Kidney glomerular epithelial cell (primary cell): ENCODE measurements at places on chromosomes 7 and 10.

DNA sequence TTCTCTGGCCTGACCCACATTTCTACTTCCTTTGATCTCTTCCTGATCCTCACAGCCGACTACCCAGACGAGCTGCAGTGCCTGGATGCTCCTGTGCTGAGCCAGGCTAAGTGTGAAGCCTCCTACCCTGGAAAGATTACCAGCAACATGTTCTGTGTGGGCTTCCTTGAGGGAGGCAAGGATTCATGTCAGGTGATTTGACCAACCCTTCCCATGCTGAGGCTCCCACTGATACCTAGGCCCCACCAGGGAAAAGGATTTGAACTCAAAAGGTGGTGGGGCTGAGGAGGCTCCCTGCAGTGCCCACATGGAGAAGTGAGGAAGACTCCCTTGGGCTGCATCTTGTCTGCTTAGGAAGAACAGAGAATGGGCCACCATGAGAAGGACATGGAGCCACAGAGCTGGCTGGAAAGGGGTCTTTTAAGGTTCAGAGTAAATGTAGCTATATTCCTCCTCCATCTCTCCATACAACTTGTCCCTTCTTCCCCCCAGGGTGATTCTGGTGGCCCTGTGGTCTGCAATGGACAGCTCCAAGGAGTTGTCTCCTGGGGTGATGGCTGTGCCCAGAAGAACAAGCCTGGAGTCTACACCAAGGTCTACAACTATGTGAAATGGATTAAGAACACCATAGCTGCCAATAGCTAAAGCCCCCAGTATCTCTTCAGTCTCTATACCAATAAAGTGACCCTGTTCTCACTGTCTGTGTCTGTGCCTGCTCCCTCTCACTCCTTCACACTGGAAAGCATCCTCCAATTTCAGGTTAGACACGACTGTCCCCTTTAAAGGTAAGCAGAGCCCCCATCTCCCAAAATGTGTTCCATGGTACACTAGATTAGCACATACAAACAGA is 3.3 kb downstream of the PRSS1 start:
- DNase-seq, result no peak

DNA sequence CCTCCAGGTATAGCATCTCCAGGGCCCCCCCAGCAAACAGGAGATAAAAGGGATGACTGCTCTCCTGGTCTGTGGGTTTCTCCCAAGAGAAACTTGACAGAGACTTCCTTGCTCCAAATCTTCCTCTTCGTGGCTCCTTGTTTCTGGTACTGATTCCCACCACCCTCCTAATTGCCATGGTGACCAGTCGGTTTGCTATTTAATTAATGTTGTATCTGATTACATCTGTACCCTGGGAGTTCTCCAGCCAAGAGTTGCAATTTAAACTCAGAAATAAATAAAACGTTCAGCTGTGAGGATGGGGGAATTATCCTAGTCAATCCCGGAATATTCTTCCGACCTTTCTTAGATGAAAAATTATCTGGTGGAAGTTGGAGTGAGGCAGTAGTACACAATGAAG is 264.7 kb downstream of the PAXIP1 start:
- no peak for DNase-seq

DNA sequence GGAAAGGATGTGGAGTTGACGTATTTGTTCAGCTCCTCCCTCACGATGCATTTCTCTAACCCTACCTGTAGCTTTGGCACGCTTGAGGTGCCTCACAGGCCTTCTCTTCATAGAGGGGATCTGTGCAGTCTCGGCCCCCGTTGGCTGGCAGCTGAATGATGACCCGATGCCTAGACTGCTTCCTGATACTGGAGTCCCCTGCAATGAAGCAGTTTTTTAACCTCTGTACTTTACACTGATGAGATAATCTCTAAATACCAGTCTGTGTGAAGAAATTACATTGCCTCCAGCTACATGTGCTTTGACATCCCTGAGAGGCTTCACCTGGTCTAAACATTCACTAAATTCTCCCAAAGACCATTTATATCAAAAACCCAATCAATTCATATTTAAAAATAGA is 370.1 kb downstream of the THSD7A start:
- DNase-seq, result no peak

DNA sequence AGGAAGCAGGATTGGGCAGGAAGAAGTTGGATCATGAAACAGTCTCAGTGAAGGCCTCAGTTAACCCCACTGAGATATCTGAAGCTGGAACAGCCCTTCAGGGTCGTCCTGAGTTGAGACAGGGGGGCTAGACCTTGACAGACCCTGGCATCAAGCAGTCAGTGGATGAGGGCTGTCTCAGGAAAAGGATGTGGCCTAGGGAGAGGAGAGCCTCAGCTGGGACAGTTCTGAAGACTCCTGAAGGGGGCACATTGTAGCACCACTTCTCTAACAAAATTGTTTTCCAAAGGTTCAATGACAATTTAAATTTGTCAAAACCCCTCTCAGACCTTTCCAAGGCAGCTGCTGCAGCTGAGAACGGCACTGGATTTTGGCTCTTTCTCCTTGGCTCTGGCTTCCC is 15.8 kb upstream of the SLK start:
- no peak for DNase-seq

GRCh38 chr10:99579971-99580370 is 40.3 kb downstream of the SLC25A28 start:
- DNase-seq, result no peak

DNA sequence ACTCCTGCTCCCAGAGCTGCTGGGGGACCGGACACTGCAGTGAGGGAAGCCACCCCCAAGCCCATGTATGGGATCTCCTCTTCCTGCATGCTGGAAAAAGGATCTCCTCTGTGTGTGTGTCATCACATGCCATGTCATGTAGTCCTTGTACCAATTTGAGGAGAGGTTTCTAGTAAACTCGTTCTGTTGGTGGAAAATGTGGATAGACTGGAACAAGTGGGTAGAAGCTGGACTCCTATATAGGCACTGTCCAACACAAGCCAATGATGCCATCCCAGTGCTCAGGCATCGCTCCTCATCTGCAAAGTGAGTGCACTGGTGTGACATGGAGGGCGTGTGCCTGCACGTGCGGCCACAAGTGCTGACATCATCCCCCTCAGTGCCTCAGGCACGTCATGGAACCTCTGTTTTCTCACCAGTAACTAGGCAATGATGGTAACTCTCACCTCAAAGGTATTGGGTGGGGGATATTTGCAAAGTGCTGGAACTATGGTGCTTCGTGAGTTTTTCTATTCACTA is 19.3 kb downstream of the MYO1G start:
- no peak for DNase-seq

GRCh38 chr7:38736138-38736537 is 105.0 kb upstream of the AMPH start:
- no peak for DNase-seq

GRCh38 chr7:157609516-157609915 is 272.7 kb downstream of the DNAJB6 start:
- DNase-seq, result no peak

DNA sequence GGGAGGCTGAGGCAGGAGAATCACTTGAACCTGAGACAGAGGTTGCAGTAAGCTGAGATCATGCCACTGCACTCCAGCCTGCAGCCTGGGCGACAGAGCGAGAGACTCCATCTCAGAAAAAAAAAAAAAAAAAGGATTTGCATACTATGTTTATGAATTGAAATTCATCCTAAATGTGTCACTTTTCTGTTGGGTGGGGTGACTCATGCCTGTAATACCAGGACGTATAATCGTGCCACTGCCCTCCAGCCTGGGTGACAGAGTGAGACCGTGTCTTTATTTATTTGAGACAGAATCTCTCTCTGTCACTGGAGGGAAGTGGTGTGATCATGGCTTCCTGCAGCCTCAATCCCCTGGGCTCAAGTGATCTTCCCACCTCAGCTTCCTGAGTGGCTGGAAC is 5.8 kb downstream of the ZNF212 start:
- DNase-seq, result no peak

- no peak for DNase-seq
These were observed 12.0 kb upstream of the MAPK8 start for GRCh38 chr10:48294431-48294830.

DNA sequence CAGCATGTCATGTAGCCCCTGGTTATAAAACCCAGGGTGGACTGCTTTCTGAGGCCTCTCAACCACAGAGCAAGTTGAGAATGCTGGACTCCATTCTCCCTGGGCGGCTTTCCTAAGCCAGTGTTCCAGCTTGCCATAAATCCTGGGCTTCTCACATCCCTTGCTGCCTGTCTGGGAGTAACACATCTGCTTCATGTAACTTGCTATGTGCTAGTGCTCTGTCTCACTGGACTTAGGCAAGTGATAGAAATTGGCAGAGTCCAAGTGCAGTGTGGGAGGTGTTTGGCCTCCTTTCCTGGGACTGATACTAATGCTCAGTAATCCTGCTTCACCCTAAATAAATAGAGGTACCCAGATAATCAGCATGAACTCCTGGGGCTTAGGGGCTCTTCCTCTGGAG is 277.1 kb upstream of the POM121L12 start:
- DNase-seq, result no peak

GRCh38 chr10:70715853-70716795 is 43.8 kb downstream of the ADAMTS14 start:
- no peak for DNase-seq

DNA sequence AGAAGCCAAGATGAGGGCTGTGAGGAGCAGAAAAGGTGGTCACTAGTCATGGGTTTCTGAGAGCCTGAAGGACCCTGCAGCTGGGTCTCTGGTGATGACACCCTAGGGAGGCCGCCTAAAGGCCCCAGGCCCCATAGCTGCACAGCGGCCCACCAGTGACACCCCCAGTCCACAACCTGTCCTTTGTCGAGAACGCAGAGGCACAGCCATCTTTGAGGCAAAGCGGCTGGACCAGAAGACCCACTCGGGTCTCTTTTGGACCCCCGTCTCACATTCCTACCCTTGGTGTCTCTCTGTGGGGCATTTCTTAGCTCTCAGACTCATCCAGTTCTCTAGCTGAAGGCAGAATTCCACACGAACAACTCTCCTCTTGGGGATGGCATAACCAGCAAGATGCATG is 18.8 kb downstream of the JCAD start:
- DNase-seq, result no peak

GRCh38 chr7:129388333-129389098 is 45.7 kb upstream of the STRIP2 start:
- DNase-seq, result no peak

DNA sequence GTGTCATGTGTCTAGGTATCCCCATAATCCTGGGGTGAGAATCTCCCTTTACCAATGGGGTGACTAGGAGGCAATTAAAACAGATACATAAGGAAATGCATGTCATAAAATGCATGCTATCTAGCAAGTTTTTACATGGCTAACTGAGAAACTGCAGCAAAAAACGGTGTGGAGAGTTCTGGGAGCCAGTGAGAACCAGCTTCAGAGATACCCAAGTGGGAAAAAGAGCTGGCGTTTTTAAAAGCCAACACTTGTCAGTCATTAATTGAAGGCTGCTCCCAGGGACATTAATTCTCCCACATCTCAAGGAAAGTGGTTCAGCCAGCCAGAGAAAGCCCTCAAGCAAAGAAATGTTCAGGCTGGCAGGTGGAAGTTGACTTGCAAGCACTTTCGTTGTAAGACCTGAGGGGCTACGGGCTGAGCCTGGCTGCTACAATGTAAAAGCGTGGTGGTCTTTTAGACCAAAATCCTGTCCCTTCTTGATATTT is 28.1 kb downstream of the ST8SIA6 start:
- no peak for DNase-seq

DNA sequence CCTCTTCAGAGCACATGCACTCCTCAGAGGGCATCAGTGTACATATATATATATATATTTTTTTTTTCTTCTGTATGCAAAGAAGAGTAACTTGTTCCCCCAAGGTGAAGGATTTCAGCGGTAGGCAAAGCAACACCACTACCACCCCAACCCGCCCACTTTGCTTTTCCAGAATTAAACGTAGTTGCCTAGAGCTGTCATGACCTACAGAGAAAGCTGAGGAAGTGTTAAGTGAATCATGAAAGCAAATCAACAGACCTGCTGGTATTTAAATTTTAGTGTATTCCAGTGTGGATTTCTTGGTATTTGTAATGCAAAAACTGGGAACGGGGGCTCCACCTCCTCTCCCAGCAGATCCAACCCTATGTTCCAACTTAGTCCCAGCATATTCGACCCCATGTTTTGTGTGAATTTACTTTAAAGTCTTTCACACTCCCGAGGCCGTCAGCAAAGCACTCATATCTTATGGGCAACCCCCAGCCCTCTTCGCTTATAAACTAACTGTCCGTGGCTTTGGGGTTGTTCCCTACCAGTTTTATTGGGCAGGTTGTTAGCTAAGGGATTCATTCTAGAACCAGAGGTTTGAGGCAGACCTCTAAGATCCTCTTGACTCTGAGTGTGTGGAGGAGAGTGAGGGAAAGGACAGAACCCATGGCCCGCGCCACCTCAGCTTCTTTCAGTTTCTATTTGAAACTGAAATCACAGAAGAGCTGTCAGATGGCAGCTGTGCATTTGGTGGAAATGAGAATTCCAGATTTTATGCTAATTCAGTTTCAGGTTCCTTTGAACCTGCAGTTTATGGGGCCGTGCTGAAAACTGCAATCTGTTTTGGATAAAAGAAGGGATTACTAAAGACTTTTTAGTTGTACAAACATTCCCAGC is 450.2 kb upstream of the GALNT17 start:
- DNase-seq, result no peak

DNA sequence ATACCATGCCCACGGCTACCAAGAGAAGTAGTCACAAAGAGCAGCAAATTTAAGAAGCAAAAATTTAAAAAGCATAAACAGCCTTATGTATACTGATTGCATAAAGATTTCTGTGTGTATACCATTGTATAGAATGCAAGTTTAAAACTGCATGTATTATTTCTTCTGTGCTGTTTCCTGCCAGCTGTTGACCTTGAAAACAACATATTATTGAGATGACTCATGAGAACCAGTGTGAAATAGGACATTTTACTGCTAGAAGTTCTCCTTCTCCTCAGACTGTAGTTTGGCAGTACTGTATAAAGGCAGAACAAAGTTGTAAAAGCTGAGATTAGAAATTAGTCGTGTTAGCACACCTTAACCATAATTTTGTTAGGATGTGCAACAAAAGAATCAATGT is 42.3 kb upstream of the SGCE start:
- peak; percentile 64 for DNase-seq

DNA sequence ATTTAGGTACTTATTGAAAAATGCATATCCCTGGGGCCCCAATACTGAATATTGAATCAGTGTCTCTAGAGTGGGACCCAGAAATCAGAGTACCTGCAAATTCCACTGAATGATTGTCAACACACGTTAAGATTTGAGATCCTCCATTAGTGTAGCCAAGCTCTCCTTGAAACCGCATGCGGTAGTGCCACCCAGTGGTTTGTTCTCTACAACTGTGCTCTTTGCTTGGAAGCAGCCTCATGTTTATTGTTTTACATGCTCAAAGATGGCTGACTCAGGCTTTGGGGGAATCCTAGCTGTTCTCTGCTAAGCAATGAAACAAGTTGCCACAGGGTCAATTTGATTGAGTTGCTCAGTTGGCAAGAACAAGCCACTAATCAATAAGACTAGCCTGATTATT is 340.2 kb upstream of the CELF2 start:
- DNase-seq, result peak; percentile 15

DNA sequence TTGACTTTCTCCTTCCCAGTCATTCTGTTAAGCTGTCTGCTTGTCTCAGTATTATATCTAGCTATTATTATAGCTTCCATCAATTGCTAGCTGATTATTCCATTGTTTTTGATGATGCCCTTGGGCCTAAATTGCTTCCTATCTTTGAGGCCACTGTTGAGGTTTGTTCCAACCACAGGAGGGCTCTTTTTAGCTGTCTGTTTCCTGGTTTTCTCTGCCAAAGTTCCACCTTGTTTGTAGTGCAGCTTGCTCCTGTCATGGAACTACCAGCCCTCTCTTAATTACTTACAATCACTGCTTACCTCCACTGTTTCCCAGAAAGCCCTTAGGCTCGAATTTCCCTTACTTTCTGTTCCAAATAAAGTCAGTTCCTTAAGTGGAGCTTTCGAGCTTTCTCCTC is 118.7 kb upstream of the SEC61G start:
- no peak for DNase-seq
